Epithelial cell of proximal tubule (primary cell): ENCODE measurements at places on chromosomes 7 and 10. TPM values are rescaled to one million over a fixed set of nuclear protein-coding genes. Genes with fewer than 3 reads are reported as not detected.
A peak's percentile ranks its signal among the peaks of the same experiment; 100 is the strongest.

GRCh38 chr10:44779511-44779910 lies 131.6 kb upstream of the TMEM72 start:
- no peak for DNase-seq

- DNase-seq = peak; percentile 18
Observed at GRCh38 chr7:81299711-81300110, 380.9 kb upstream of the SEMA3C start.

GRCh38 chr7:135602304-135602703 lies 44.6 kb downstream of the NUP205 start:
- no peak for DNase-seq

DNA sequence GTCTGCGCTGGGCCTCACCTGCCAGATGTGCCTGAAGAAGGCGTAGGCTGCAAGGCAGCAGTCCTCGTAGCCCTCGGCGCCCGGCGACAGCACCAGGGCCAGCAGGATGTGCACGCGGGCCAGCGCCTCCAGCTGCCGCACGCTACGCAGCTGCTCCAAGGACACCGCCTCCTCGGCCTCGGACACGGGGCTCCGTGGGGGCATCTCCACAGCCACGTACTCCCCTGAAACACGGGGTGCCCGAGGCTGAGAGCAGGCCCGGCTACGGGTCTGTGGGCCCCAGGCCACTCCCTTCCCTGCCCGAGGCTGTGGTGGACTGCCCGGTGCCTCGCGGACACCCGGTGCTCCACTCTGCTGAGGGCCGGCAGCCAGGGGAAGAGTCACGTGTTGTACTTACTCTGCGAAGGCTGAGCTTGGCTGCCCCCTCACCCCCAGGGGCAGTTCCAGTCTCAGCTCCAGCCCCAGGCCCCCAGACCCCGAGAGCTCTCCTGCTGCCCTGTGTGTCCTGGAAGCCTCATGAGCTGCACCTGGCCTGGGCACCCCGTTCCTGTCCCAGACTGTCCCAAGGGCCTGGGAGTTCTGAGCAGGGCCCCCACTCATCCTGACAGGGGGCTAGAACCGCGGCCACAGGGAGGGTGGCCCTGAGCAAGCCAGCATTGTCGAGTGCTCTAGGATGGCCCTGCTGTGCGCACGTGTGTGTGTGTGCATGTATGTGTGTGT lies 62.8 kb downstream of the CFAP46 start:
- no peak for DNase-seq

DNA sequence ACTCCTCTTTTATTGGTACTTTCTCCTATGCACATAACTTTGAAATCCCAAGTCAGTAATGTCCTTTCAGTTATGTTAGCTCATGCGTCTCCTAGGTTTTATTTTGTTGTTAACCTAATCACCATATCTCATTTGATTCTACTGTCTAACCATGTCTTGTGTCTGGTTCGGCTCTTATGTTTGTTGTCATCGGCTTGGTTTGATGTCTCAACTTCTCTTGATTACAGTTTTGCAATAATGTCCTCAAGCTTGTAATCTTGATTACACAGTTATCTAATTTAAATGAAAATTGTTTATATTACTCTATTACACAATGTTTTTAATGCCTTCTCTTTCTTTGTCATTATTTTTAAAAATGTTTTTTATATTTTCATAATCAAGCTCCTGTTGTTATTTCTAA lies 35.9 kb upstream of the SEMA3A start:
- DNase-seq = no peak

- peak; percentile 91 for DNase-seq
Observed at GRCh38 chr7:116271963-116272886, 61.9 kb downstream of the TES start.

- no peak for DNase-seq
Observed at GRCh38 chr10:16795410-16796073, 21.7 kb downstream of the RSU1 start.

GRCh38 chr7:41885078-41885477 lies 182.2 kb upstream of the INHBA start:
- DNase-seq = no peak

DNA sequence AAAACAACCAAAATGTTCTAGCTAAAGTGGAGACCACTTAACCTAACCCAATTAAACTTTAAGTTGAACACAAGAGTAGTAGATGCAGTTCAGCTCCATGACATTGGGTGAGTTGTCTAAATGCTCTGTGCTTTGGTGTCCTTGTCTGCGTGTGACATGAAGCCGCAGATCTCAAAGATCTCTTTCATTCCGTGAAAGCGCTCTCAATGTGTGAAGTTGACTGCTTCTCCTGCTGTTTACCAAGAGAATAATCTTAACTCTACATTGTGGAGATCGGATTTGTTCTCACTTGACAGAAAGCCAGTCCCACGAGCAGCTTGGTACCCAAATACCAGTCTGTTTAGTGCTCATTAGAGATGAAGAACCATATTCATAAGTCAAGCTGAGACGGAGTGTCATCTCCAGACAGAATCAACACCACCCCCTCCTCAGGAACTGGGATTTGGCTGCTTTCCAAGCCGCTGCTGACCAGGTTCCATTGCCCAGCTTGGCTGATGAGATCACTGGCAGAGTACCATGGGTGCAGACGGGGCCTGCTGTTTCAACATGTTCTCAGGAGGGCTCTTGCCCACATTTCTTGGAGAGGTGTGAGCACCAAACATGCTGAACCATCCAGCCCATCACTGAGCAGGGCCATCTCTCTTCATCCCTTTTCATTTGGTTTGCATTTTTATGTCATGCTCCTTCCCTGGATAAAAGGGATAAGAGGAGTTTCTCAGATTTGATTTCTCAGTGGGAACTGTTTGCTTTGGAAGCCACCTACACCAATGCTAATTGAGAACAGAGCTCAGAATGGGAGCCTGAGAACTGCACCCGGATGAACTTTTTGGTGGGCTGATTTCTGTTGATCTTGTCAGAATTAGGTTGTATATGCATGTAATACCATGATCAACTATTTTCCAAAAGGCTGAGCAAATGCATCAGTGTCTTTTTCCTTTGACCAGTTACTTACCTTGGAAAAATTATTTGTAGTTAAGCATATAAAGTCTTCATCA lies 95.8 kb upstream of the AGBL3 start:
- DNase-seq = no peak

DNA sequence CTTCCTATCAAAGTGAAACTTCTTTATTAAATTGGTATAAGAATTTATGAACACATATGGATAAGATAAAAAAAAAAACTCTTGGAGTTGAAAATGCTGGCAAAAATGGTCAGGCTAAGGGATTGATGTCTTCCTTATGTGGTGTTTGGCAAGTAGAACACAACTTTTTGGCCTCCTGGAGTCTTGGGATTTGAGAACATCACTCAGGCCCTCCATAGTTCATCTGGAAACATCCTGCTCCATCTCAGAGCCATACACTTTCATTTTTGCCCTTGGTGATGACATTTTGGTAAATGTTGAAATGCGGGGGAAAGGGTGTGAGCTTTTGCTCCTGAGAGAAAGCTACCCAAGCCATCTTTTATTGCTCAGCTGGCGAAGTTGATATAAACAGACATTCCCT lies 27.5 kb upstream of the BTBD16 start:
- DNase-seq = no peak

The NUPR2 gene
- 0.65 and 3.1 TPM in 2 replicates for total RNA-seq

The KCND2 gene
- total RNA-seq = 0.07 and 0.12 TPM in 2 replicates

The CACNA2D1 gene
- 3.5 and 6.1 TPM in 2 replicates for total RNA-seq

The PDGFA gene
- 11.6 and 27.3 TPM in 2 replicates for total RNA-seq

The HOXA1 gene
- total RNA-seq = 5.7 and 7.1 TPM in 2 replicates

The SKIDA1 gene
- 0.52 and 1.4 TPM in 2 replicates for total RNA-seq
